ENCODE measurements at places on chromosomes 3 and 15.

DNA sequence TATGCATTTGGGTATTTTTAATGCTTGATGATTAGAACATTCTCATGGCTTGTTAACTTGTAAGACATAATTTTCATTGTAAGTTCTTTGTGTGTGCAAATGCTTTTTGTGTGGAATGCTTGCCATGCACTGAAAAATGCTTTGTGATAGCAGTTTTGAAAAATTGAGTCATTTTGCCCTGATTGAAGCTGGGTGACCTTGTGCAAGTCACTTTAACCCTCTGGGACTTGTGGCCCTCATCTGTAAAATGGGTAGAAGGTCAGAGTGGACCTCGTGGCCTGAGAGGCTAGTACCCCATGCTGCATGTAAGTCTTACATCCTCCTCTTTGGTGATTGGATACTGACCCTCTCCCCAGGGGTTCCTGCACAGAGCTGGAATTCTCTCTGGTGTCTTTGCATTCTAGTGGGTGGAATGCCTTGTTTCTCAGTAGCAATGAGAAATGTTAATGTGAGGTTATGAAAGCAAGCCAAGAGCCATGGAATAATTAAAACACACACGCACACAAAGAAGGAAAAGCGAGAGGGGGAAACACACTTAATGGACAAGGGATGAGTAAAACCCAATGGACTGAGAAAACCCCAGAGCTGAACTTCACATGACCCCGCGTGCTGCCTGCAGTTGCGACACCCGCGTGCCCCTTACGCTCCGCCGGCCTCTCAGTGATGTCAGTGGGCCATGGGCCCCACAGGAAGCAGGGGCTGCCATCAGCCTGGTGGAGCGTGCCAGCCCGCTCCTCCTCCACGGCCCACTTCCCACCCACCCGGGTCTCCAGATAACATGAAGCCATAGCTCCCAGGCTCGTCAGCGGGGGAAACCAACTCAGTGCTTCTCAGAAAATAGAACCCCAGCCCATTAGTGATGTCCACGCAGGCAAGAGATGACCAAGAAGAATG is 44.0 kb downstream of the SMAD3 start:
- DNase-seq: no peak

DNA sequence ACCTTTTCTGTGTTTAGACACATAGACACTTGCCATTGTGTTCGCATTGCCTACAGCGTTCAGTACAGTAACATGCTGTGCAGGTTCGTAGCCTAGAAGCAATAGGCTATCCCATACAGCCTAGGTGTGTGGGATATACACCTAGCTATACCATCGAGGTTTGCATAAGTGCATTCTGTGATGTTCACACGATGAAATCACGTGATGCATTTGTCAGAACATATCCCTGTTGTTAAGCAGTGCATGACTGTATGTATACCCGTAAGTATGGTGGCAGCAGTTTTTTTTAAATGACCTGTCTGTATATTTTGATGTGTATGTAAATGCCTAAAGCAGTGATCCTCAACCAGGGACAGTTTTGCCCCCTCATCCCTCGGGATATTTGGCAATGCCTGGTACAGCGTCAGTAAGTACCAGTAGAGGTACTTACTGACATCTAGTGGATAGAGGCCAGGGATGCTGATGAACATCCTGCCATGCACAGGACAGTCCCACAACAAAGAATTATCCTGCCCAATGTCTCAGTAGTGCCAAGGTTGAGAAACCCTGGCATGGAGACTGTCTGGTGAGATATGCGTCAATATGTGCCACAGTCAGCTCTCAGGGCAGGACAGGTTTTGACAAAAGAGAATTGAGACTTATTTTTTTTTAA is 129.1 kb downstream of the HCN4 start:
- no peak for DNase-seq

- no peak for DNase-seq
Observed at GRCh38 chr3:16789344-16790120, 95.2 kb upstream of the PLCL2 start.

GRCh38 chr3:177657243-177657642 is 460.0 kb upstream of the TBL1XR1 start:
- DNase-seq: no peak

- DNase-seq: no peak
Observed at GRCh38 chr3:174330303-174330702, 528.8 kb upstream of the NAALADL2 start.

- no peak for DNase-seq
Observed at GRCh38 chr15:86759800-86760523, 680.3 kb downstream of the AGBL1 start.

DNA sequence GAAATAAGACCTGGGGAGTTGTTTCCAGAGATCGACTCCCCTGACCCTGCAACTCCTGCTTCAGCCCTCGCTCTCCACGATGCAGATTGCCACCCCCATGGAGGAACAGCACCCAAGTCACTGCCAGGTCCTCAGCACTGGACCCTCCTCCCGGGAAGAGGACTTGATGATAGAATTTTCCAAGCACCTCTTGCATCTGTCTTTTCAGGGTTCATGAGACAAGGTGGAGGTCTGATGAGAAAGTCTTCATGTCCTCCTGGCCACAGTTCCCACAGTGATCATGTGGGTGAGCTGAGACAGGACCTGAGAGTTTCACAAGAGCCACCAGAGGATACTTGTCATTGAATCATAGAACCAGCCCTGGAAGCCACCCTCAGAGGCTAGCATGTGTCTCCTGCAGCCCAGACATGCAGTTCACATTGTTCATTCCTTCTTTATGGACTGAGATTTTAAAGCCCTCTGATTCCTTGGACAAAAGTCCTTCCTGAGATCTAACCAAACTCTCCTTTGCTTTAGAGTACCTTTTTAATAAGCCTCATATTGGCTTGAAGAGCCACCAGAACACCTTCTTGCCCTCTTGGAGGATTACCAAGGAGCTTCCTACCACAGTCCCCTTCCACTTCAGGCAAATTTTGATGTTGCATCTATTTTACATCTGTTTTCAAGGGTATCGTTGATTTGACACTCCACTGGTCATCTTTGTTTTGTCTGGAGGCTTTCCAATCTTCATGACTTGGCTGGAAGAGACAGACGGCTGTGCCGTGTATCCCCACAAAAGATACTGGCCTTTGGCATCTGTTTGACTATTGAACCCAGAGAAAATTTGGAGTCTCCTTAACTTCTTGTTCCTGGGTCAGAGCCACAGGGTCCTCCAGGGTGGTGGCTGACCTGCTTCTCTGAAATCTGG is 224.8 kb upstream of the BHLHE40 start:
- no peak for DNase-seq

GRCh38 chr3:138919325-138919724 is 27.6 kb downstream of the FOXL2 start:
- DNase-seq: no peak

Data from NCI-H1417 treated with DMSO at 0.1 percent for 48 hours (cell line).